Ammon's horn (tissue), 1 donor: ENCODE measurements at places on chromosomes 12 and 14.

DNA sequence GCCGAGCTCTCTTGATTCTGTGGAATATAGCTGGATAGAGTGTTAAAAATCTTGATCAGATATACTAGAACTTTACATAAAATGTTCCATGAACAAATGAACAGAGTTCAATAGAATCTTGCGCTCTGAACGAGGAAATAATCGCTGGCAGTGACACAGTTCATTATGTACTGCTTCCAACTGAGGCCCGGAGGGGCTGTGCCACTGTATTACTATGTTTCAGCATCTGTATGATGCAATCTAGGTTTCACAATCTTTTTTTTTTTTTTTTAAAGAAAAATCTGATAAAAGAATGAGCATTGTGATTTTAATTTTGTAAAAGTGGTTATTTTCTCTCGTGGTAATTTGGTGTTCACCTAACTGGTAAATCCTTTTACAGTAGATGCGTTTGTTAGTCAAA lies 77.2 kb downstream of the FERMT2 start:
- no peak for DNase-seq

DNA sequence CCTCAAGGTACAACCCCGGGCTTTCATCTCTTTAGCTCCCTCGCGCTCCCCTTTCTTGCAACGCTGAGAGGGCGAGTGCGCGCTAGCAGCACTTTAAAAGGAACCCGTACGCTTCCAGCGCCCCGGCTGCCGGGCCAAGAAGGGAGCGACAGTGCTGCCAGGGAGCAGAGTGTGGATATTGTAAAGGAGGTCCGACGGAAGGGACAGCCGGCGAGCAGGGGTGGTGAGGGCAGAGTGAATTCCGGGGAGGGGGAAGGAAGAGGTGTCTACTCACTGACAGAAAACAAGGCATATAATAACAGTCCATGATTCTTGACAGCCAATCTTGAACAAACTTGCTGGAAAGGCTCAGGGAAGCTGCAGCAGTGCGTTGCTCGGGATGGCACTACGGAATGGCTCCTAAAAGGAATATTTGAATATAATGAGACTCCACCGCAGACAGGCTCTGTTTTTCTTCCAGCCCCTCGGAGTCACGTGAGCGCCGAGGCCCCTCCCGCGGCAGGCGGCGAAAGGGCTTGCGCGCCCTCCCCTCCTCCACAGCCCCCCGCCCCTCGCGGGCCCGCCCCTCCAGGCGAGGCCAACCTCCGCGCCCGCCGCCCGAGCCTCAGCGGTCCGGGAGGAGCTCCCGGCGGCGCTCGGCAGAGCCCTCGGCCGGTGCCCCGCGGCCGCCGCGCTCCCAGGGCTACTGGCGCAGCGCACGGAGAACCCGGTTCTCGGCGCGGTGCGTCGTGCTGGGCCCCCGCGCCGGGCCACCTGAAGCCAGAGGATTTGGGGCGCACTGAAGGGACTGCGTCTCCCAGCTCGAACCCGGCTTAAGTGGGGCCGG lies 3.4 kb downstream of the BMP4 start:
- DNase-seq = peak; percentile 75

- no peak for DNase-seq
Measured at GRCh38 chr12:50720085-50720484, 43.8 kb upstream of the ATF1 start.

GRCh38 chr14:61222388-61222787 lies 58.8 kb downstream of the TMEM30B start:
- no peak for DNase-seq

DNA sequence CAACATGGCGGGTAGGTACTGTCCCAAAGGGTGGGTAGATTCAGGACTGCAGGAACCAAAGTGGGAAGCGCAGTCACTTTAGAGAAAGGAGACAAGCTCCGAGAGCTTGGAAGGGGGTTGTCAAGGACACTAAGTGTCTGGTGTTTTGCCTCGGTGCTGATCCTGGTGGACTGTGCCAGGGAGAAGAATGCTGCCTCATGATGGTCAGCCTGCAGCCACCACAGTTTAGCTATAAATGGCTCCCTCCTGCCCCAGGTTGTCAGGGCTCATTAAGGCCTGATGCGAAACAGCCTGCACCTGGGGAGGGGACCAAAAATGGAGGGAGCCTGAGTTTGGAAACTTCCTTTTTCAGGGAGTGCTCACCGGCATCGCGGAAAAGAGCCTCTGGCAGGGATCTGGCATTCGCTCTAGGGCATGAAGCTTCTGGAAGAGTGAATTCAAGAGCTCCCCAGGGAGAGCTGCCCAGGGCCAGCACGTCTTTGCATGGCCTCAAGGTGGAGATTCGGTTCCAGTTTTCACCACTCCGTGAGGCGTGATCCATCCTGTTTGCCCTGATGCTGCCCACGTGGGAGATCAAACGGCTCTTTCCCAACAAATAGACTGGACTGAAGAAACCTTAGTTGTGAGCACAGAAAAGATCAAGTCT lies 164.0 kb downstream of the FOXN3 start:
- DNase-seq = peak; percentile 38

GRCh38 chr14:86788224-86788623 lies 1204.8 kb downstream of the GALC start:
- DNase-seq = no peak

DNA sequence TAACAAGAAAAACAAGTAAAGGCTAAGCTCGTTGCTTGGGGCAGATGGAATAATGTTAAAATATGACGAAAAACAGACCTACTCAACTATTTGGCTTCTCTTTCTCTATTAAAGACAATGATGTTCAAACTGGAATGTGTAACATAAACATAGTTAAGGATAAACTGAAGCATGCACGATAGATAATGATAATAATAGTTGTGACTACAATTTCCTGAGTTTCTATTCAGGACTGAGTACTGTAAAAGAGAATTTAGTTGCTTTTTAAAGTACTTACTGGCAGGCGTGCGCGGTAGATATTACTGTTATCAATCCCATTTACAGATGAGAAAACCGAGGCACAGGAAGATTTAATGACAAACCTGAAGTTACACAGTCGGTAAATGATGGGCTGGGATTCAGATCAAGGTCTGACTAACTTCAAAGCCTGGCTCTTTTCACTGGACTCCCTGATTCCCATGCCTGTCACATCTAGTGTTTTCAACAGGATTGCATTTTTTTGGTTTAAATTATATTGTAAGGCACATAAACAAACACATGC lies 103.0 kb downstream of the CRADD start:
- DNase-seq = no peak

GRCh38 chr12:98402091-98402490 lies 113.3 kb upstream of the TMPO start:
- no peak for DNase-seq

GRCh38 chr14:68513838-68514607 lies 278.8 kb downstream of the ZFP36L1 start:
- no peak for DNase-seq

DNA sequence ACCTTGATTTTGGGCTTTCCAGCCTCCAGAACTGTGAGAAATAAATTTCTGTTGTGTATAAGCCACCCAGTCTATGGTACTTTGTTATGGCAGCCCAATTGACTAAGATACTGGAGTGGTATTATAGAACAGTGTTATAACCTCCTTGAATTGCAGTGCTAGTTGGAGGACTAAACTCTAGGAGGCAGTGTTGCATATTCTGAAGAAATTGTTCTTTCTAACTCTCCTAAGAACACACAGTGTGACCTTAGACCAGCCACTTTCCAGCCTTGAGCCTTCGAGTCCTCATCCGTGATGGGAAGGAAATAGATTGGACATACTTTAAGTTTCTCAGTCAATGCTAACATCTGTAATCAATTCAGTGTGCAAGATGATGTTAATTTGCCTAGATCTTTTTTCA lies 22.4 kb upstream of the LRRC10 start:
- DNase-seq = no peak

GRCh38 chr14:53491884-53492277 lies 338.8 kb upstream of the DDHD1 start:
- no peak for DNase-seq

GRCh38 chr12:106097011-106097410 lies 41.7 kb downstream of the NUAK1 start:
- no peak for DNase-seq

DNA sequence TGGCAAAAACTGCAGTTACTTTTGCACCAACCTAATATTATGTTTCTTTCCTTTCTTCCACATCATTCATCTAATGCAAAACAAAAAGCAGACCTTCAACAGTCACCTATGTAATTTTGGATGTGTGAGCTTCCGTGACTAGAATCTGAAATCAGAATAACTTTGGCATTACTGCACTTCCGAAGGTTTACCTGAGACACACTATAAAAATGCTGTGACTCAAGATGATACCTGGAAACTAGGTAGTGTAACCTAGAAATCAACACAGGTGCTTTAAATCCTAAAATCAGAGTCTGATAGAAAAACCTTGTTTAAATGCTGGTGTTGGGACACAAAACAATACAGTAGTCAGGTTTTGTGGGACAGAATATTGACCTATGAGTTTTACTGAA lies 2.2 kb downstream of the BTBD7 start:
- DNase-seq = no peak

DNA sequence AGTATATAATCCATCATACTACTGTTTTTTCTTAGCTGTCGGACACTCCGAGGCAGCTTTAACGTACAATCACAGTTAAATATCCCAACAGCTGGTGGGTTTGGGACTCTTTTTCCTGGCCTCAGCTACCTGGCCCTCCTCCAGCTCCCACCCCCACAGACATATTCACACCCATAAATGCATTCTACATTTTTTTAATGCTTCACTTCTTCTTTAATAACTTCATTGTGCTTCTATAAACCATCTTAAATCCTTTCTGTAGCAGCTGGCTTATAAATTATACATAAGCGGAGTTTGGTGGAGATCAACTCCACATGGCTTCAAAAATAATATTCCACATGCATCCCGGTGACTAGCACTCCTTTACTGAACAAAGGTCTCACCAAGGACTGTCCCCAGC lies 33.3 kb downstream of the TDG start:
- no peak for DNase-seq

- DNase-seq = no peak
Measured at GRCh38 chr14:29444805-29445204, 482.8 kb downstream of the PRKD1 start.

- DNase-seq = peak; percentile 76
Measured at GRCh38 chr12:230925-231671, 17.1 kb upstream of the SLC6A12 start.

DNA sequence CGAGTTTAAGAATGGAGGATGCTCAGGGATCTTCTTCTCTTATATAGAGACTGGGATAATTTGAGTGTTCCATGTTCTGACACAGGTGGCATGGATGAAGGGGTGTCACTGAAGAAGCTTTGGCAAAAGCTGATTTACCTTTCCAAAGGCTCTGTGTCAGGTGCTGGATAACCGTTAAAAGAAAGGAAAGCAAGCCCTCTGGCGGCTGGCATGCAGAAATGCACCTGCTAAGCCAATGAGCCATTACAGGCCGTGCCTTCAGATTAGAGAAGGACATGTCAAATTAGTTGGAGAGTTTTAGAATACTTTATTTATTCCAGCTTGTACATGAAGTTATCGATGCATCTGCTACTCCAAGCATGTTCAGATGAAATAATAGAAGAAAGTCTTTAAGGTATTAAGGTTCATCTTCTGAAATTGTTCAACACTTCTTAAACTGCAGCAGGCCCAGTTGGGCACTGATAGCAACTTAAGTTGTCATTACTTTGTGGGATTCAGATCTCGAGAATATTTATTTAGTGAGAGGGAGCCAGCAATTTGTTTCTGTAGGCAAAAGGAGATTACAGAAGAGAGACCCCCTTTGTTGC lies 678.2 kb downstream of the NRXN3 start:
- DNase-seq = peak; percentile 60

GRCh38 chr12:109721276-109721675 lies 7.7 kb downstream of the FAM222A start:
- DNase-seq = peak; percentile 57

DNA sequence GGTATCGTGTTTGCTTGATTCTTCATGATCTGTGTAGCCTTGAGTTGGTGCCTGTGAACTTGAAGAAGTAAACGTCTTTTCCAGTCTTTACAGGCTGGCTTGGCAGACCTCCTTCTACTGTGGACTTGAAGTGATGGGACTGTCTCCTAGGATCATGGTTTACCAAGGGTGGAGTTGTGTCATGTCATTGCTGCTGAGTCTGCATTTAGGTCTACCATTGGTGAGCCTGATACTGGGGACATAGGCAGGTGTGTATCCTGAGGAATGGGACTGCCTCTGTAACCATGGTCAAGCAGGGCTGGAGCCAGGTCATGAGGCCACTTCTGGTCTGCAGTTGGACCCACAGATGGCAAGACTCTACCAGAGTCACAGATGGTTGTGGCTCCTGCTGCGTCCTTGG lies 20.7 kb upstream of the PPP1R12A start:
- DNase-seq = no peak

DNA sequence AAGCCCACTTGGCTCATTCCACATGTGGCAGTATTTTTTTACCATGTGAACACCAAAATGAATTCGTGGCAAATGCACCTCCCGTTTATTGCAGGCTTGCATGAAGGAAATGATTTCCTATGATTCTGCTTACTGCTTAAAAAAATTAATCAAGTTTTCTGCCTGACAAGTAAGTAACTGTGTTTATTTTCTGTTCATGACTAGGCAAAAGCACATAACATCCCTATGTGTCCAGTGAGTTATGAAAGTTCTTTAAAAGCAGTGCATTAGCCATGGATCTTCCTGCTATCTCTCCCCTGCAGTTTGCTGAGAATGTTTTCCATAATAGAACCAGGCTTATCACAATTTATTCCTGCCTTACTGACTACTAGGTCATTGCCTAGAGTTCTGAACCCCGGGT lies 20.4 kb downstream of the GPR65 start:
- DNase-seq = no peak

DNA sequence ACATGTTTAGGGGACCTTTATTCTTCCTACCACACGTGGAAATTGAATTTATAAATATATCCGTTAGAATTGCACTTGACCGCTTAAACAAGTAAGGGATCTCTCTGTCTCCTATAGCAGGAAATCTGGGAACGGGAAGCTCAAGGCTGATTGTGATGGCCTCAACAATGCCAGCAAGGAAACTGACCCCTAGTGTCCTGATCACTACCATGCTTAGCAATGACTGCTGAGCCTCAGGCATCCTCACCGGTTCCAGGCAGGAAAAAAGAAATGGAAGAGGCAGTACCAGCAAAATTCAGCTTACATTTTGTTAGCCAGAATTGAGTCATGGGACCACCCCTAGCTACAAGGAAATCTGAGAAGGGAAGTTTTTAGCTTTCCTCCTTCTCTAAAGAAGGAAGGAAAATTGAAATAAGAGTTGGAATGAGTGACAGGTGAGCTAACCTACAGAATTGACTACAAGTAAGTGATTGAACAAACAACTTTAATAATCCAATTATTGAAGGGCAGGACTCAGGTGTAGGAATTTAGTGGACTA lies 43.9 kb upstream of the AMN1 start:
- DNase-seq = no peak

- no peak for DNase-seq
Measured at GRCh38 chr12:130051900-130052299, 110.4 kb upstream of the FZD10 start.

- DNase-seq = no peak
Measured at GRCh38 chr12:49093792-49094159, 825 bp downstream of the DHH start.

GRCh38 chr14:50859296-50859624 lies 12.6 kb upstream of the ABHD12B start:
- no peak for DNase-seq

GRCh38 chr12:82857276-82857675 lies 170.6 kb downstream of the TMTC2 start:
- no peak for DNase-seq

GRCh38 chr14:70807898-70808415 lies 1.4 kb downstream of the MAP3K9 start:
- no peak for DNase-seq

- DNase-seq = no peak
Measured at GRCh38 chr12:70043490-70044138, 199.6 kb upstream of the CNOT2 start.

- DNase-seq = no peak
Measured at GRCh38 chr12:76713130-76713529, 50.8 kb upstream of the ZDHHC17 start.

- DNase-seq = no peak
Measured at GRCh38 chr12:105487963-105488362, 157.5 kb downstream of the C12orf75 start.
